ENCODE measurements at places on chromosomes 2 and 18.
A peak's percentile ranks its signal among the peaks of the same experiment; 100 is the strongest.

GRCh38 chr2:102391565-102391964 is 31.4 kb upstream of the IL18RAP start:
- DNase-seq, result no peak

DNA sequence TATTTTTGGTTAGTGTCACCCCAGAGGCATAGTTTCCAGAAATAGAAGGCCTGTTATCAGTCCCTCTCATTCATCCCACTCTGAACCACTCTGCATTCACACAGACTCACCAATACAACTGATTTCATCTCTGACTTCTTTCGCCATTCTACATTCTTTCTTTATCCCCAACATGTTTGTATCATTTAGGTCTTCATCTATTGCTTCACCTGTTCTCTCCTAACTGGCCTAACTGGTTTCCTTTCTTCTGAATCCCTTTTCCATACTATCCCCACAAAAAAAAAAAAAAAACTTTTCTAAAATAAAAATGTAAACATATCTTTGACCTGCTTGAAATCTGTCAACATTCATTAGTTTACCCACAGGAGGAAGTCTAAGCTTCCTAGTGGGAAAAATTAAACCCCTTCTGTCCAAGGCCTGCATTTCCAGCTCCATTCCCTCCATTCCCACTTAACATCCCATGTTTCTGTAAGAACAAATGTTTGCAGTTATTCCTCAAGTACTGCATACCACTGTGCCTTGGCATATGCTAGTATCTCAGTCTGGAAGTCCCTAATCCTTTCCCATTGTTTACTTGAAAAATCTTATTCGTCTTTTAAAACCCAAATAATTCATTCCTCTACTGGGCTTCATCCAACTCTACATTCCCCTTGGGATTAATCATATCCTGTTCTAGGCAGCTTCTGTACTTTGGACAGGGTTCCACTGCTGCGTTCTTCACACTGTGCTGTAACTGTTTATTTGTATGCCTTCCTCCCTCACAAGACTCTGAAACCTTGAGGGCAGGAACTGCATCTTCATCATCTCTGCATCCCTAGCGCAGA is 68.5 kb downstream of the FIGN start:
- no peak for DNase-seq

DNA sequence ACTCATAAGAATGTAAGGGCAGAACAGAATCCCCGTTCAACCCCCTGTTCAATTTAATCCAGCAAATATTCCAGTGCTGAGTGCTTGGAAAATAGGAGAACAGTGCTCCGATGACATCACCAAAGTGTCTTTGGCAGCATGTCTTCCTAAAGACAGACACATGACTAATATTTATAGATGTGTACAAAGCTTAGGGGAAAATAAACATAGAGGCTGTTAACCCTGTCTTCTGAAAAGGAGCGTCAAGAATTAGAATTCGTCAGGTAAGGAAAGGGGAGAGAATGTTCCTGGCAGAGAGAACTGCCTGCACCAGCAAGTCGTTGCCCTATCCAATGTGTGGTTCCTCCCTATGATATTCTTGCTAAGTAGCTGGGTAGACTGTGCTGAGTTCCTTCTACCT is 72.7 kb downstream of the PLB1 start:
- no peak for DNase-seq

DNA sequence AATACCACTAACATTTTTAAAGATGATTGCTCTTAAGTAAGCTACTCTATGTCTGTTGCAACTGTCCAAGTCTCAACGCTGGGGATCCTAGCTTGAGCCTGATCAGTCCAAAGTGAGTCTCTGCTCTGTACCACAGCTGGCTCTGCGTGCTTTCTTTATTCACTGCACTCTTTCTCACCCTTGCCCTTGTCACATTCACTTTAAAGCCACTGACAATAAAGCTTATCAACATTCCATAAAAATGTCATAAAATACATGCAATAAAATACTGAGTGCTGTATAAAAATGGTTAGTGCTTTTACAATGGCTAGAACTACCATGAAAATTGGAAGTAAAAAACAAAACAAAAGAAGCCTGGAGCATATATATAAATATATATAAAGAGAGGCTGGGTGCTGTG is 45.5 kb upstream of the LRRTM4 start:
- DNase-seq, result peak; percentile 32

GRCh38 chr2:42192652-42193566 is 23.8 kb downstream of the EML4 start:
- no peak for DNase-seq

- no peak for DNase-seq
Measured at GRCh38 chr2:25215232-25215631, 46.9 kb upstream of the POMC start.

DNA sequence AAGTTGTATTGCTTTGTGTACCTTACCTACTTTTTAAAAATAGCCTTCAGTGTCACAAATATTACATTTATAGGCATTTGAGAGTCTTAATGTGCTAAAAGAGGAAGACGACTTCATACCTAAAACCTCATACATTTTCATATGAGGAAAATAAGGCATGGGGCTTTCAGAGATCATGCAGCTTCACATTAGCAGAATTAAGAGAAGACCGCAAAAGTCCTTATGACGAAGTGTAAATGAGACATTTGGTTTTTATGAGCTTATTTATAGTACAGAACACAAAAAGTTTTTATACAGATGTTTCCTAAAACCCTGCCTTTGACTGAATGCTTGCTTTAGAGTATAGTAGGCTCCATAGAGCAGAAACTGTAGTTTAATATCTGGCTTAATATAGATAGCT is 10.1 kb upstream of the CCDC138 start:
- no peak for DNase-seq

GRCh38 chr2:45821558-45822271 is 170.2 kb downstream of the PRKCE start:
- DNase-seq, result peak; percentile 79

DNA sequence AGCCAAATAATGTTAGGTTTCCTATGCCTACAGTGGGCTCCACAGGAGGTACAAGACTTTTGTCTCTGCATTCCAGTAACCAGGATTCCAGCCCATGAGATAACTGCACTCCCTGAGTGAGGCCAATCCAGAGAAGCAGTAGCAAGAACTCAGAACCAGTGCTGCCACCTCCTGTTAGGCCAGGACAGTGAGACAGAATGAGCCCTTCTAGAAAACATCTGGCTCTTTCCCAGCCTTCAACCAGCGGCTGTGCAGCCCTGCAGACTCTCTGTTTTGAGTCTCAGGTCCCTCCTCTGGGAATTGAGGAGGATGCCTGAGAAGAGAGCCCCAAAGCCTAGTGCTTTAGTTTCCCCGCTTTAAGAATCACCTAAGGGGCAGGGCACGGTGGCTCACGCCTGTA is 44.2 kb downstream of the ARID5A start:
- no peak for DNase-seq

DNA sequence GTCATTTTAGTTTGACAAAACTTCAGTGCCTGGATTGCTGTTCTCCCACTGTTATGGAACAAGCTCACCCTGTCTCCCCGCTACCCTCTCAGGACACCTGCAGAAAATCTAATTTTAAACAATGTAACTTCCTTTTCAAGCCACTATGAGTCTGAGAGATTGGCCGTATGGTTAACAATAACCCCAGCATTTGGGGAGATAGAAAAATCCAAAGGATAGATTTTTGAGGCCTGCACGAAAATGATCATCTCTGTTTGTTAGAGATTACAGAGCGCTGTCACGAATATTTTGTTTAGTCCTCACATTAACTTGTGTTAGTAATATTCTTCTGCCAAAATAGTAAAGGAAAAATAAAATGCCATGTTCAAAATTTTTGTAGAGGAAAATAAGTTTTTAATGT is 24.7 kb downstream of the CAB39 start:
- DNase-seq, result no peak

DNA sequence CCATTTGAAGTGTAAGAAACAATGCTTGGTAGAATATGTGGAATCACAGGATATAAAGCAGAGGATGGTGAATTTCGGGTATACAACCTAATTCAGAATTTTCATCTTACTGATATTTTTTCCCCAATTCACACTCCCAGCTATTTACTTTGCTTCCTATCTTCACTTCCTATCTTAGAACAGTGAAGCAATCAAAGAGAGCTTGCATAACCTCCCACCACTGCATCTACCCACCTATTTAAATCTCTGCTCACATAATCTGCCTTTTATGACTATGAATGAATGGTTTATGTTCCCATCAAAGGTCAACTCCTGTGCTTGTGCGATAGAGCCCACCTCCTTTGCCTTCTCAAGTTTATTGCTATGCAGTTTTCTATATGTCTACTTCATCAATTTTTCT is 3.3 kb downstream of the RMDN2 start:
- DNase-seq, result no peak

DNA sequence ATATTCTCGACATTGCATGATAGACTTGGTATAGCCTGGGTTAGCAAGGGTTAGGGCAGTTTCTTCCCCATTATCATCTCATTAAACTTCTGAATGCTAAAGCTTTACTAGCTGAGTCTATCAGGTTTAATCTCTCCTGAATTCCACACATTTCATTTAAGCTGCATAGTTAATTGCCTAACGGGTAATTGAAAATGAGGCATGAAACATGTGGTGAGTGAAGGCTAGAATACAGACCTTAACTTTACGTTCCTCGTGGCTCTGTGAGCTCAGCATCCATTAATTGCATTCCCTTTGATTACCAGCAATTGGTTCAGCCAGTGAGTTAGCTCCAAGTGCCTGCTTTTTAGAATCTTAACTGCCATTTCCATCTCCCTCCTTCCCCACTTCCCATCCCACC is 126.5 kb upstream of the MEX3C start:
- no peak for DNase-seq

- DNase-seq, result no peak
Measured at GRCh38 chr18:77168811-77169311, 36.3 kb upstream of the MBP start.

- no peak for DNase-seq
Measured at GRCh38 chr18:34760444-34760843, 50.3 kb downstream of the DTNA start.

DNA sequence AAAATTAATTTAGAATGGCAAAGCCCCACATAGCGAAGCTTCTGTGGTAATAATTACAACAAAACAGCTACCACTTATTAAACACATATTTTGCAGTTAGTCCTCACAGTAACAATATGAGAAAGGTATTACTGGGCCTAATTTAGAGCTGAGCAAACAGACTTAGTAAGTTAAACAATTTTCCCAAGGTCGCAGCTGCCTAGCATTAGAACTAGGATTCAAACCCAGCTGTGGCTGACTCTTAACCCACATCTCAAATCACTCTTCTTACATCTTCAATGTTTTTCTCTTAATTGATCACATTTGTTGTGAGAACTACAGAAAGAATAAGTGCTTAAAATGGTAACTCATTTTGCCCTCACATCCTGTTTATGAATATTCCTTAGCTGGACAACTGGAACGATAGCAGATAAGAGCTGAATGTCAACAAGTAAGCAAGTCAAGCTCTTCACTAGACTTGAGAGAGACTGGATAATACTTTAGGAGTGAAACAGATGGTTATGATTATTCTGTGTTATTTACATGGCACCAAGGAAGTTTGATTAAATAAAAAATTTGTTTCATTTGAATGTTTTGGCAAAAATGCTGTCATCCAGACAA is 59.4 kb upstream of the TMEM17 start:
- no peak for DNase-seq

- DNase-seq, result peak; percentile 1
Measured at GRCh38 chr2:240462707-240463273, 27.3 kb downstream of the GPC1 start.

DNA sequence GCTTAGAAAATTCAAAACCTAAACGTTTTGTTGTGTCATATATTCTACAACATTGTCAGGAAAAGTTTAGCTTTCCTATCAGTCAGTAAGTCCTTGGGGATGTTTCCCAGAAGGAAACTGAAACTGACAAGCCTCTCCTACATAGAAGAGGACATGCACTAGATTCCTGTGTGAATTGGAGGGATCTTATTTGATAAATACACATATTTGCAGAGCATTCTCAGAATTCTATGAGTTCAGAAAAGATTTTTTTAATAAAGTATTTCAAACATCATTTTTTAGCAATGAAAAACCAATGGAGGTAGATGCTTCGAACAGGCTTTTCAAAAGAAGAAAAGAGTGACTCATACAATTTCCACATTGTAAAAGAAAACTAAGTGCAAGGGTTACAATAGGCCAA is 1706.7 kb downstream of the SUCLG1 start:
- DNase-seq, result no peak

DNA sequence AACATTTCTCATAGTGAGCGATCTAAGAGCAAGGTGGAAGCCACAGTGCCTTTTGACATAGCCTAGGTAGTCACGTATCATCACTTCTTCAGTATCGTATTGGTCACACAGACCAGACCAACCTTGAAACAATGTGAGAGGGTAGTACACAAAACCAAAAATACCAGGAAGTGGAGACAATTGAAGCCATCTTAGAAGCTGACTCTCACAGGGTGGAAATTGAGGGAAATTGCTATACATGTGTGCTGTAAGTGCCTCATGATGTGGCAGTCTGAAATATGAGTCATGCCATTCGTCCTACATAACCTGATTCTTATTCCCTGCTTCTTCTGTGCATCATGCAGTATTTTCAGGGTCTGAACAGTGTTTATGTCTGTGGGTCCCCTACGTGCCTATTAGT is 62.3 kb upstream of the STON1 start:
- no peak for DNase-seq

DNA sequence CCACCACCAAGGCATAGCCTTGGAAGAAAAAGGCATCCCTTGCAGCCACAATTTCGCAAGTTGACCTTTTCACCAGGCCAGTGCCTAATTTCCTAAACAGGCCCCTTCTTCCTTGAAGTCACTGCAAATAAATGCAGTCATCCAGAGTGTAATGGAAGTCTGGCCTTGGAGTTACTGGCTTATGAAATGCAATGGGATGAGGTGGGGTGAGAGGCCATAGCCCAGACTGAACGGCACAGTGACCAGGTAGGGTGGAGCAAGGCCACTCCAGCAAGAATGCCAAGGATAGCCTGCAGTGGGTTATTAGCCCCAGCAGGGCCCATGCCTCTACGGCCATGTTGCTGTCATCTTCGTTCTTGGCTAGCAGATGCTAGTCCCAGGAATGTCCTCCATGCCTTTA is 68.4 kb downstream of the BCL11A start:
- no peak for DNase-seq

DNA sequence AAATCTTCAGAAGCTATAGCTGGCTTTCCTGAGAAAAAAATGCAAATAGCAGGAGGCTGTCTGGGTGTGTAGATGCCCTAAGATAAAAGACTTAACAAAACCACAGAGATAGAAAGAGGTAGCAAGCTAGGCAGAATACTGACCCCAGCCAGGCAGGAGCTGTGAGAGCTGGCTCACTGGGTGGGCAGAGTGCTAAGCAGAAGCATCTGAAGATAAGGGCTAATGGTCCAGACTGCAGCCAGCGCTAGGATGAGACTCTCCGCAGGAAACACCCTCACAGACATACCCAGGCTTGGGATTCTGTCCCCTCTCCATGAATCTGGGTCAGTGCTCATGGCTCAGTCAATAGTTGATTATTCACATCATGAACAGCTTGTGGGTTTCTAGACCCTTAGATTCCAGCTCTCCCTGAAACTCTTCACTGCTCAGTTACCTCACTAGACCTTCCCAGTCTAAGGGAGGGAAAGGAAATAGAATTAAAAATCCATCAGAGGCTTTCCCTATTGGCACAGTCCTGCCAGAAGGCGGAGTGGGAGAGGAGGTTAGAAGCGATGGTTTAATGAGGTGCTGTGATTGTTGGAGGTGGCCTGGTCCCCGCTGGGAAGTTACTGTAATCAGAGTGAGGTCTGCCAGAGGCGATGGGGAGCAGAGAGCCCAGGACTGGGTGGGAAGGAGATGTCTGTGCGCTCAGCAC is 21.4 kb upstream of the CCBE1 start:
- DNase-seq, result no peak
